ENCODE measurements at places on chromosomes 11 and 22.

- H3K36me3 ChIP-seq, result no peaks in the 10 kb centered on the region
- H3K27ac ChIP-seq, result no peak overlapping the region
- DNase-seq, result no peak
- no peaks in the 10 kb centered on the region for H3K4me1 ChIP-seq
These were observed 14.5 kb downstream of the LRRC32 start for GRCh38 chr11:76656050-76656531.

- no peak overlapping the region for H3K27ac ChIP-seq
- no peak for DNase-seq
- no peaks in the 10 kb centered on the region for H3K4me1 ChIP-seq
- H3K36me3 ChIP-seq, result no peaks in the 10 kb centered on the region
- no peaks in the 10 kb centered on the region for H3K27me3 ChIP-seq
These were observed 111.5 kb upstream of the CSNK2A3 start for GRCh38 chr11:11464555-11464954.

- H3K36me3 ChIP-seq, result peaks cover 5% of the 10 kb centered on the region
- H3K27ac ChIP-seq, result no peak overlapping the region
- H3K4me1 ChIP-seq, result peaks cover 27% of the 10 kb centered on the region
- H3K27me3 ChIP-seq, result no peaks in the 10 kb centered on the region
These were observed 342.3 kb downstream of the LARGE1 start for GRCh38 chr22:33577862-33578411.

DNA sequence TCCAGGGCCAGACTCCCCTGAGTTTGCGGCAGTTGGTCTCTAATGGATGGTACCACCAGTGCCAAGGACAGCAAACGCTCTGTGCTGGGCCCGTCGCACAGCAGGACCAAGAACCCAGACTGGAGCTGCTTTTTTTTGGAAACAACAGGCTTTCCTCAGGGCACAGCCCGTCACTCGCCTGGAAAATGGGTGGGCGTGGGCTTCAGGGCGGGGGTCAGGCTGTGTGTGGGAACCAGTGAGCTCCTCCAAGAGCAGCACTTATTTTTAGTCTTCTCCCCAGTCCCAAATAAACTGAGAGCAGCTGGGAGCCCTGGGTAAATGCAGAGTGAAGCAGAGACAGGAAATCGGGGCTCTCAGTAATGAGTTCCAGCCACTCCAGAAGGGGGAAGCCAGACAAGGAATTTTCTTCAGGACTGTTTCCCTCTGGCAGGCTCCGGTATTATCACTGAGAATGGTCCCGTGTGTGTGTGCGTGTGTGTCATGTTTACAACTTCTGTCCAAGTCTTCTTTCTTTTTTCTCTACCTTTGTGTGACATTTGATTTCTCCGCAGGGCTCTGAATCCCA lies 63.0 kb downstream of the PPFIBP2 start:
- no peak for DNase-seq
- peak overlapping the region; percentile 73 for H3K27ac ChIP-seq
- peaks cover 78% of the 10 kb centered on the region for H3K4me1 ChIP-seq
- no peaks in the 10 kb centered on the region for H3K27me3 ChIP-seq
- H3K4me3 ChIP-seq, result no peak overlapping the region
- H3K36me3 ChIP-seq, result peaks cover 9% of the 10 kb centered on the region

GRCh38 chr22:25690798-25691197 lies 51.2 kb upstream of the MYO18B start:
- no peaks in the 10 kb centered on the region for H3K4me1 ChIP-seq
- no peaks in the 10 kb centered on the region for H3K27me3 ChIP-seq
- peaks cover 2% of the 10 kb centered on the region for H3K36me3 ChIP-seq
- DNase-seq, result no peak

GRCh38 chr11:821512-822371 lies 3.0 kb downstream of the PNPLA2 start:
- H3K4me1 ChIP-seq, result peaks cover 20% of the 10 kb centered on the region
- peak overlapping the region; percentile 88 for H3K27ac ChIP-seq
- peak overlapping the region; percentile 77 for H3K4me3 ChIP-seq
- DNase-seq, result no peak

GRCh38 chr11:132422722-132423121 lies 1052.3 kb downstream of the NTM start:
- H3K27ac ChIP-seq, result no peak overlapping the region
- DNase-seq, result no peak
- H3K36me3 ChIP-seq, result no peaks in the 10 kb centered on the region
- no peaks in the 10 kb centered on the region for H3K27me3 ChIP-seq

GRCh38 chr11:86463120-86463519 lies 88.4 kb downstream of the CCDC81 start:
- DNase-seq, result no peak
- H3K4me3 ChIP-seq, result no peak overlapping the region
- H3K36me3 ChIP-seq, result peaks cover 5% of the 10 kb centered on the region
- H3K27me3 ChIP-seq, result no peaks in the 10 kb centered on the region

- DNase-seq, result peak; percentile 32
- no peak within 1 kb of the TSS for H3K27ac ChIP-seq
- H3K36me3 ChIP-seq, result no peaks in the 10 kb centered on the region
- no peaks in the 10 kb centered on the region for H3K4me1 ChIP-seq
These were observed at the start of gene BLID for GRCh38 chr11:122115524-122116379. TSS of gene BLID (minus strand) at chr11:122116215. CDS start at chr11:122115922, 293 bp downstream.

All from Calu3 (cell line).